ENCODE measurements at places on chromosomes 4 and X.

DNA sequence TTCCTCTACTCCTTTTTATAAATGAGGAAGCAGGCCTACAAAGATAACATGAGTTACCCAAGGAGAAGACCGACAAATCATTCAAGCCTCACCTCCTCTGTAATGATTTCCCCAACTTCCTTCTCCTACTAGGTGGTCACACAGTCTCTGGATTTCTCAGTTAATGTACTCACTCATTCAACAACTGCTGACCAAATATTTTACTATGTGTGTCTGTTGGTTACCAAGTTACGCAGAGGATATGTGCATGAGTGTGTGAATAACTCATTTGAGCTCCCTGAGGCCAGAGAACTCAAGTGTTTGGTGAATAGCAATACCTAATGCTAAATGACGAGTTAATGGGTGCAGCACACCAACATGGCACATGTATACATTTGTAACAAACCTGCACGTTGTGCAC lies 10.4 kb downstream of the CASK start:
- DNase-seq: no peak

DNA sequence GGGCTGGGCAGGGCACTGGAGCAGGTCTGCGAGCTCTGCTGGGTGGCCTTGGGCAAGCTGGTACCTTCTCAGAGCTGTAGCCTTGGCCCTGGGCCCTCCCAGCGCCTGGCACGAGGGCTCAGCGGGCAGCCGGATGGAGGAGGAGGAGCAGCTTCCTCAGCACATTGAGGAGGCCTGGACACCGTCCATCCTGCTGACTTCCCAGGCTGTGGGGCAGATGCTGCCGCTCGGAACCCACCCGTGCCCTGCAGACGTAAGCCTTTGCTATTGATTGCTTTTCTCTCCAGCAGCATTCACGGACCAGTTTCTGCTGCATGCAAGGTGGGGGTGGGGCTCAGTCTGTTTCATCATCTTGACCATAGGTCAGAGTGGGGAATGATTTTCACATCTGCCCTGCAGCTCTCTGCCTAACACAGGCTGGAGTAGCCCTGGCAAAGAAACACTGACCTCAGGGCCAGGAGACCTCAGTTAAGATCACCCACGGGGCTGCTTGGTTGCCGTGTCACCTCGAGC lies 80.7 kb upstream of the PSAPL1 start:
- DNase-seq: no peak

DNA sequence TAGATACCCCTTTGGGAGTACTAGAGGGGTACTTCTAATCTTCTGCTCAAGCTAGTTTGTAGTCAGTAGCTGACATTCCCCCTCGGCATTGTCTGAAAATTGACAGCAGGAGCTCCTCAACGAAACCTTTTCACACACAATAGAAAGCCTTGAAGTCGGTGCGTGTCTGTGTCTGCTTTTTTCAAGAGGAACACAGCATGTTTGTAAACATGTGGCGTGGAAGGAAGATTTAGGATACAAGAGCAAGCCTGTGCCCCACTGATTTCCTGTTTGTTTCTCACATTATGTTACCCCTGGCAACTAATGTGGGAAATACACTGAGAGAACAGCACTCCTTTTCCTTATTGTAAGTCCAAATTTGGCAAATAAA lies 252.6 kb downstream of the ANKRD50 start:
- DNase-seq: no peak

- DNase-seq: no peak
These were observed 36.5 kb downstream of the SHOX start for GRCh38 chrX:666762-667720.

GRCh38 chrX:8147226-8147625 lies 23.8 kb downstream of the VCX2 start:
- no peak for DNase-seq

GRCh38 chrX:111131572-111131971 lies 35.6 kb downstream of the PAK3 start:
- no peak for DNase-seq

DNA sequence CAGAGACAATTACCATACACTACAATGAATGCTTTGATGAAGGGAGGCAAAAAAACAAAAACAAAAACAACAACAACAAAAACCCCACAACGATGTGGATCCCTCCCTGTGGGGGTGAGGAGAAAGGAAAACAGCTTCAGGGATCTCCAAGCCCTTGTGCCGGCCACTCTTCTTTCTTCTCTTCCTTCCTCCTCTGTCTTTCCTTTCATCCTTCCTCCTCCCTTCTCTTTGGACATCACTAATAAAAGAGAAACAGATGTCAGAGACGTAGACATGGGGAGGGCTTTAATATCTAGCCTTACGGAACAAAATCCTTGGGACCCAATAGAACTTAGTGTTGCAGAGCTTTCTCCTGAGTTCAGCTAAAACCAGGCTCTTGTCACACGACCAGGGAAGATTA lies 18.8 kb upstream of the STX18 start:
- no peak for DNase-seq

GRCh38 chrX:123171781-123172180 lies 12.3 kb upstream of the GRIA3 start:
- DNase-seq: no peak

- no peak for DNase-seq
These were observed 20.8 kb upstream of the ZCCHC12 start for GRCh38 chrX:118802857-118803256.

DNA sequence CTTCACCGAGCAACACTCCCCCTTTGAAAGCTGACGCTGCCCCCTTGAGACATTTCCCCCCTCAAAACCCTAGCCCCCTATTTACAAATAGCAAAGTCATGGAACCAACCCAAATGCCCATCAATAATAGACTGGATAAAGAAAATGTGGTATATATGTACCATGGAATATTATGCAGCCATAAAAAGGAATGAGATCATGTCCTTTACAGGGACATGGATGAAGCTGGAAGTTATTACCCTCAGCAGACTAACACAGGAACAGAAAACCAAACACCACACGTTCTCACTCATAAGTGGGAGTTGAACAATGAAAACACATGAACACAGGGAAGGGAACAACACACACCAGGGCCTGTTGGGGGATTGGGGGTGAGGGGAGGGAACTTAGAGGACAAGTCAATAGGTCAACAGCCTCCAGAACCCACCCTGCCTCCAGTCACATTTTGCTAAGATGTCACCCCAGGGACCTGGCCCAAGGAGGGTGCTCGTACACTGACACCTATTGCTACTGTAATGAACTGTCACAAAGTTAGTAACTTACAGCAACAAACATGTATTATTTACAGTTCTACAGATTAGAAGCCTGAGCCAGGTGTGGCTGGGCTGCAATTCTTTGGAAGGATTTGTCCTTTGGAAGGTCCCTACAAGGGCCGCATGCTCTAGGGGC lies 20.6 kb downstream of the SCD5 start:
- no peak for DNase-seq

GRCh38 chr4:109846395-109847098 lies 1.4 kb upstream of the LRIT3 start:
- no peak for DNase-seq

DNA sequence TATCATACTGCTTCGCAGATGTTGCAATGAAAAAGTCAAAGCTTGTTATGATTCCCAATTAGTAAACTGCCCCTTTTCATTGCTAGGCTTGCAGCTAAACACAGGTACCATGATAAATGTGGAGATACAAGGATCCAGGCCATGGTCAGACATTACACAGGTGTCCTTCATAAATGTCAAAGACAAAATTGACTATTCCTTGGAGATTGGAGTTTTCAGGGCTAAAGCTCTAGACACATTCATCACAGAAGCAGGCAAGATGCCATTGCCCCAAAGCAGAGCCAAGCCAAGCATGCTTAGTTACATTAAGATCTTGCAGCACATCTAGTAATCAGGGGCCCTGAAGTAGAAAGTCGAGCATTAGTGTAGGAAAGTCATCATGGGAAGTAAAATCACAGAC lies 111.3 kb upstream of the INTU start:
- no peak for DNase-seq

GRCh38 chr4:82898322-82899243 lies 2.0 kb upstream of the THAP9 start:
- no peak for DNase-seq

DNA sequence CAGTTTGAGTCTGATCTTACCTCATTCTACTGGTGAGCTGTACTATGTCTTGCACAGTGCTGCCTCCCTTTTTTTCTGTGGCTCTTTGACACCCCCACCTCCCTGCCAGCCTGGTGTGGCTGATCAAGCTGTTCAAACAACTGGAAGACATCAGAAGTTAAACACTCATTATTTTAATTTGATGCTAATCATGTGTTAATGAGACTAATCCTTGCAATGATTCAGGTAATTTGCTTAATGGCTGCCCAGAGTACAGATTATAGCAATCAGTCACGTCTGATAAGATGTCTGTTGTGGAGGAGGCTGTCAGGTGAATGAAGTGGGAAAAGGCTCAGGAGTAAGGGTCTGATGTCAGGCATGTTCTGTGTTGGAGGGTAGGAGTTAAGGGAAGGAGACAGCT lies 87.4 kb upstream of the GK2 start:
- DNase-seq: peak; percentile 53

DNA sequence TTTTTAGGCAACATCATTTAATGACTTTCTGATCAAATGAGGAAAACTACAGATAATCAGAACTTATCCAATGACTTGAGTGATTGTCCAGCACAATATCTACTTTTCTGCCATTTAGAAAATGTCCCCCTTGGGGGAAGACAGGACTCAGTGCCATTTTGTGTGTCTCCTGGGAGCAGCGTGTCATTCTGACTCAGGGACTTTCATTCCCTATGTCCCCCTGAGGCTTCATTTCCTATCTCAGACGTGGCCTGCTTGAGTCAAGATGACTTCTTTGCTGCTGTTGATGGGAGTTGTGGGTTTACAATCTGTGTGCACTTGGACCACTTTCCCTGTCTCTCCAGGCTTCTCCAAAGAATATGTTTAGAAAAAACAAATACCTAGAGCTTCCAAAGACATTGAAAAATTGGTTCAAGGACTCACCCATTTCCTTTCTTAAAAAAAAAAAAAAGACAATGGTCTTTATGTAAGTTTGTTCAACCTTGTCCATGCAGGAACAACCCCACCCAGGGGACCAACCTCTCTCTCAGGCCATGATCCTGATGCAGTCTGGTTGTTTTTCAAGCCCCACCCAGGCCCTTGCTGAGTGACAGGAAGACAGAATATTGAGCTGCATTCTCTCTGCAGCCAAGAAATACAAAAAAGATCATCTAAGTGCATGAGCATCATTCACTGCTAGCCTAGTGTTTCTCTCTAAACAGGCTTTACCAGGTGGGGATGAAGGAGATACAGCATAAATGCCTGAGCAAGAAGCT lies 34.3 kb upstream of the TMEM154 start:
- DNase-seq: no peak

DNA sequence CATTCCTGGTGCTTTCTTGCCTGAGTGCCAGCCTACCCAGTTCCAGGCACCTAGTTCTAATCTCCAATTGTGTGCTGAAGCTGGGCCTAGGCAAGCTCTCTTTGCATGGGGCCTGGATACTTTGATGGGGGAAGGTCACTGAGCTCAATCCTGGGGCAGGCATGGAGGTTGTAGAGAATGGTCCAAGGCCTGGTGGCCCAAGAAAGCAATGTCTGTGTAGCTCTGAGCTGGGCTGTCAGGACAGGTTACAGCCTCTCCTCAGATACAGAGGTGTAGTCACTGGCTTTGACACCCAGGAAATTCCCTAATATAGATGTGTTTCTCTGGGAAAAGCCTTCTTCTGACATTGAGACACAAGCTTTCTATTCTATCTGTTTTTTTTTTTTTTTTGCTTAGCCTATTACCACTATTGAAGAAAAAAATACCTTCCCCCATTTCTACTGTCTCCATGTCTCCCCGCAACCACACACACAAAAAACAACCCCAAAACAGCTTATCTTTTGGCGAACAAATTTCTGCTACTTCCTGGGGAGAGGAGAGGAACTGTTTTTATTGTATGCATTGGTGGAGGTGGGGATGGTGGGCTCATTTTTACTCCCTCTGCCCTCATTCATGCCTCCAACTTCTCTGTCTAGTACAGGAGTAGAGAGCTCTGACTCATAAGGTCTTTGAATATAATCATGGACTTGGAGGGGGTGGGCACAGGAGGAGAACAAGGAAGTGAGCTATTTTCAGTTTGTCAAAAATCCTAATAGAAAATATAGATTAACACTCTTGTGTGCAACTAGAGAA lies 66.7 kb upstream of the DHX15 start:
- DNase-seq: no peak

- DNase-seq: peak; percentile 61
These were observed at the start of gene SOWAHB for GRCh38 chr4:76897536-76898384. SOWAHB (minus strand) TSS chr4:76898144; CDS start chr4:76897849, 295 bp downstream.

- no peak for DNase-seq
These were observed 51.9 kb downstream of the CCNI start for GRCh38 chr4:77023920-77024319.

DNA sequence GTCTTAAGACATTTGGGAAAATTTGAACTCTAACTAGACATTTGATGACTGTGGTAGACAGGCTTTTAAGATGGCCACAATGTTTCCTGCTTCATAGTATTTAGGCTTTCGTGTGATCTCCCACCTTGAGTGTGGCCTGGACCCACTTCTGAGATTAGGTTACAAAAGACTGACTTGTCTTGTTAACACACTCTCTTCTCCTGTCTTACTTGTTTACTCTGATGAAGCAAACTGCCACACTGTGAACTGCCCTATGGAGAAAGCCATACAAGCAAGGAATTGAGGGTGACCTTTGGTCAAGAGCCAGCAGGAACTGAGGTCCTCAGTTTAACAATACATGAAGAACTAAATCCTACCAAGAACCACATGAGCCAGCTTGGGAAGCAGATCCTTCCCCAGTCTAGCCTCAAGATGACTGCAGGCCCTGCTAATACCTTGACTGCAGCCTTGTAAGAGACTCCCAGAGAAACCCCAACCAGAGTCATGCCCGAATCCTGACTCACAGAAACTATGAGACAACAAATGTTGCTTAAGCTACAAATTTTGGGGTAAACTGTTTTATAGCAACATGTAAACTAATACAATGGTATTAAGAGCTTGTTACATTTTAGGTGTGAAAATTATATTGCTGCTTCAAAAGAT lies 20.3 kb downstream of the UBA6 start:
- no peak for DNase-seq

- no peak for DNase-seq
These were observed 231.3 kb downstream of the SHOX start for GRCh38 chrX:861921-862320.

DNA sequence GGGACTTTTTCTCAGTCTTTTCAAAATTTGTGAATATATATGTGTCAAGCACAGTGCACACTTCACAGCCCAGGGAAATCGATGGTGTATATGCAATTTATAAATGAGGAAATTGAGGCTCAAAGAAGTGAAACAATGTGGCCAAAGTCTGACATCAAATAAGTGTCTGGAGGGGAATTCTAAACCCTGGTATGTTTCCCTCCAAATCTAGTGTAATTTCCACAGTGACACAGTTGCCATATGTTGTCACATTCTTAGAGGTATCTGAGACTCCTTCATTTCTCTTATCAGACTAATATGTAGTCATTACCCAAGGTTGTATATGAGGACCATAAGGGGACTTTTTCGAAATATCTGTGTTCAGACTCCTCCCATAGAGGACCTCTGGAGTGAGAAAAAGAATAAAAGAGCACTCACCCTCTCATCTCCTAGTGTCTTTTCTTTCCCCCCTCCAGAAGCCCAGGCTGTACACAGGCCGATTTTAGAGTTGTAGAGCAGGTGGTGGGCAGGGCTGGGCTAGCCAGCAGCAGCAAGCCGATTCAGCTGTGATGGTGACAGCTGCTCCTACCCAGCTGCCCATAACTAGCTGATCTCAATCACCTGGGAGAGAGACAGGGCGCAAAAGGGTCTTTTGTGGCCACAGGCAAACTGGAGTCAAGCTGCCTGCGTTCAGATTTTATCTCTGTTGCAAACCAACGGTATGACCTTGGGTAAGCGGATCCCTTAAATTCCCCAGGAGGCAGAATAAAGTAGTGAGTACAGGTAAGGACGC lies 55.1 kb downstream of the CLCN5 start:
- no peak for DNase-seq

- no peak for DNase-seq
These were observed 2.8 kb upstream of the AMTN start for GRCh38 chr4:70515367-70516250.

All from NCI-H1436 (cell line).